ENCODE measurements at places on chromosomes 4 and X. TPM values are rescaled to one million over a fixed set of nuclear protein-coding genes. Genes with fewer than 3 reads are reported as not detected.

The DUSP9 gene
- total RNA-seq = not detected

The FATE1 gene
- total RNA-seq = not detected

DNA sequence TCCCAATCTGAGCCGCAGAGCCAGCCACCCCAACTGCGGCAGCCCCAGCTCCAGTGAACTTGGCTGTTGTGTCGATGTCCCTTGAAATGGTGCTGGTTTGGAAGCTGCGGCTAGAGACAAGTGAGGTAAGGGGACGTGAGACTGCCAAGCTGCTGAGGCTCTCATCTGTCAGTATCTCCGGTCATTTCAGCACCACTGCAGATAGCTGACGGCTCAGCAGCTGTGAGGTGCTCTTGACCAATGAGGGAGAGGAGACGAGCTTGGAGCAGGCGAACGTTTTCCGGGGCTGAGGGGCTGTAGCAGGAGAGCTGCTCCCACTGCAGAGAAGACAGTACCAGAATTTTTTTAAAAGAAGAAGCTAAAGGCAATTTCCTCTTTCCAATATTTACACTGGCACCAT is 175.5 kb upstream of the CASK start:
- no peak overlapping the region for H3K27ac ChIP-seq
- H3K27me3 ChIP-seq = peaks cover 2% of the 10 kb centered on the region
- H3K36me3 ChIP-seq = no peaks in the 10 kb centered on the region
- H3K4me3 ChIP-seq = no peak overlapping the region
- no peak for DNase-seq

DNA sequence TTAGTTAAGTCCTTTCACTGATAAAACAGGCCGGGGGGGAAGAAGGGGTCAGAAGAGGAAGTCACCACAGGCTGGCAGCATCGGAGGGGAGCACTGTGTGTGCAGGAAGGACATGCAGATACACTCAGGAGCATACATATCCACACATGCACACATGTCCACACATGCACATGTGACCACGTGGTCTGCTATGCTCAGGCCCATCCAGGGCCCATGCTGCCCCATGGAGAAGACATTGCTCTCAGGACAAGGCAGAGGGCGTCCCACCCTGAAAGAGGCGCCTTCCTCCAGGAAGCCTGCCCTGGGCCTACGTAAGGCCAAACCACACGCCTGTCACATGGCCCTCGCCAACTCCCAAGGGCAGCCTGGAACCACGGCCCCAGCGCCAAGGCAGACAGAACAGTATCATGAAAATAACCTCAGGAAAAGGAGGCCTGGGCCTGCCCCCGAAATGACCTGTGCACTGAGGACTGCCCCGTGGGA is 15.8 kb downstream of the WDR1 start:
- no peak for DNase-seq
- H3K36me3 ChIP-seq = peaks cover 85% of the 10 kb centered on the region
- peak overlapping the region; percentile 93 for H3K27ac ChIP-seq
- H3K4me1 ChIP-seq = peaks cover 99% of the 10 kb centered on the region
- no peaks in the 10 kb centered on the region for H3K27me3 ChIP-seq

DNA sequence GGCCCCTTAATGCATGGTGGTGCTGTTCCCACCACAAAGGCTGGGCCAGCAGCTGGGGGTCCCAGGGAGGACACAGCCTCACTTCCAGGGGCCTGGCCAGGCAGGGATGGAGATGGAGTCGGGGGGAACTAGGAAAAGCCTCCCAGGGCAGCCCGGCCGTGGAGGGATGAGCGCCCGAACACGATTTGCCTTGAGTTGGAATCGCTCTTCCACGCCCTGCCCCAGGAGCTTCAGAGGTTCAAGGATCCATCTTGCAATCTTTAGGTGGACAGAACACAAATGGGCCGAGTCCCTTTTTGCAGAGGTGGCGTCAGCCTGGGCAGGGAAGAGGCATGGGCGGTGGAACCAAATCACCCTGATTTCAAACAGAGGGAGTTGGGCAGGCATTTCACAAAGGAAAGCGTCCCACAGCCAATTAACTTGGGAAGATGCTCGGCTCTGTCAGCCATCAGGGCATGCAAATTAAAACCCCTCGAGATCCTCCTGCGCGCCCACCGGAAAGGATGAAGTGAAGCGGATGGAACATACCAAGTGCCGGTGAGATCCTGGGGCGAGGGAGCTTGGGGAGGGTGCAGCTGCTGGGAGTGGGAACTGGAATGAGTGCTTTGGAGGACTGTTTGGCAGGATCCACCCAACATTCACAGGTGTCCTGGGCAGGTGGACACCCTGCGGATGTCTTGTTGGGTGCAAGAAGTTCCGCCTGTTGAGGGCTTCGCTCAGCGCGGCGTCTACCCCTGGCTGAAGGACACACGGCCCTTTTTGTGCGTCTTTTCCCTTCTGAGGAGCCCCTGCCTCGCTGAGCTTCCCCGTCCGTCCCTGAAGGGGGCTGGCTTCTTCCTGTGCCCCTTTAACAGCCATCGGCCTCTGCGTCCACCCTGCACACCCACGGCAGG is 75.7 kb downstream of the HTRA3 start:
- no peaks in the 10 kb centered on the region for H3K4me1 ChIP-seq
- no peak for DNase-seq
- no peak overlapping the region for H3K4me3 ChIP-seq
- H3K27me3 ChIP-seq = peaks cover 3% of the 10 kb centered on the region
- H3K27ac ChIP-seq = no peak overlapping the region

- no peaks in the 10 kb centered on the region for H3K36me3 ChIP-seq
- H3K27ac ChIP-seq = no peak overlapping the region
- DNase-seq = no peak
- no peaks in the 10 kb centered on the region for H3K27me3 ChIP-seq
Observed at GRCh38 chr4:56796211-56796610, 25.3 kb downstream of the SPINK2 start.

GRCh38 chr4:35697210-35697736 is 547.0 kb downstream of the ARAP2 start:
- no peaks in the 10 kb centered on the region for H3K36me3 ChIP-seq
- no peak overlapping the region for H3K27ac ChIP-seq
- H3K4me1 ChIP-seq = no peaks in the 10 kb centered on the region
- DNase-seq = no peak
- H3K27me3 ChIP-seq = no peaks in the 10 kb centered on the region

DNA sequence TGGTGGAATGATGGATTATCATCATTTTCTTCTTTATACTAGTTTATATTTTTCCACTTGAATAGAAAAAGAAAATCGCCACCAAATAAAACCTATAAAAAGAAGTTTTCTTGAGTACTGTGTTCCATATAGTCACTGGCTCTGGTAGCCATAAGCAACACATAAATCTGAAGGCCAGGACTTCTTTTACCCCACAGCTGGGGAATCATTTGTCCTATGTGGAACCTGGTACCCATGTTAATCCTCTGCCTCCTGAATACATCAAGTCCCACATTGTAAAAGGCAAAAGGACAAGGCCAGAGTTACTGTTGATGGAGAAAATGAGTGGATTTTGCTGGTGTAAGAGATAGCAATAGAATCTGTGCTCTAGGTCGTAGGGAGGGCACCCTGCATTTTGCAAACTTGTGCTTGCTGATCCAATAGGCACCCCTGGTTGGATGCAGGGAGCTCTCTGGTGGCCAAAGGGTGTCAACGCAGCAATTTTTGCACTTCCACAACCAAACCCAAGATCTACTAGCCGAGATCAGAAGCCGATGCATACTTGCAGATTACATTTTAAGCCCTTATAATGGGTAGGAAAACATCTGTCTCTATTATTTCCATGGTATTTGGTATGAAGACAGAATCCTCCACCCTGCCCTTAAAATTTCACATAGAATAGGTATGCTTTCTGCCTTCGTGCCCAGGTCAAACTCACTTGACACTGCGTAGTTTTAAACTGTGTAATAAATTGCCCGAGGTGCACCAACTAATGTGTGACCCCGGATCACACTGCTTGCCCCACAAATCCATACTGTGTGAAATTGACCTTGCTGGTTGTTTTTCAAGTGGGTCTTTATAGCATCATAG is 146.2 kb upstream of the SCML1 start:
- DNase-seq = peak; percentile 31
- no peaks in the 10 kb centered on the region for H3K36me3 ChIP-seq
- peaks cover 21% of the 10 kb centered on the region for H3K4me1 ChIP-seq
- no peak overlapping the region for H3K4me3 ChIP-seq
- H3K27ac ChIP-seq = no peak overlapping the region
- H3K27me3 ChIP-seq = peaks cover 5% of the 10 kb centered on the region

GRCh38 chr4:86653237-86653865 is 59.2 kb downstream of the PTPN13 start:
- peak; percentile 19 for DNase-seq
- H3K4me3 ChIP-seq = no peak overlapping the region
- no peaks in the 10 kb centered on the region for H3K36me3 ChIP-seq
- no peak overlapping the region for H3K27ac ChIP-seq
- peaks cover 4% of the 10 kb centered on the region for H3K27me3 ChIP-seq
- H3K4me1 ChIP-seq = no peaks in the 10 kb centered on the region

DNA sequence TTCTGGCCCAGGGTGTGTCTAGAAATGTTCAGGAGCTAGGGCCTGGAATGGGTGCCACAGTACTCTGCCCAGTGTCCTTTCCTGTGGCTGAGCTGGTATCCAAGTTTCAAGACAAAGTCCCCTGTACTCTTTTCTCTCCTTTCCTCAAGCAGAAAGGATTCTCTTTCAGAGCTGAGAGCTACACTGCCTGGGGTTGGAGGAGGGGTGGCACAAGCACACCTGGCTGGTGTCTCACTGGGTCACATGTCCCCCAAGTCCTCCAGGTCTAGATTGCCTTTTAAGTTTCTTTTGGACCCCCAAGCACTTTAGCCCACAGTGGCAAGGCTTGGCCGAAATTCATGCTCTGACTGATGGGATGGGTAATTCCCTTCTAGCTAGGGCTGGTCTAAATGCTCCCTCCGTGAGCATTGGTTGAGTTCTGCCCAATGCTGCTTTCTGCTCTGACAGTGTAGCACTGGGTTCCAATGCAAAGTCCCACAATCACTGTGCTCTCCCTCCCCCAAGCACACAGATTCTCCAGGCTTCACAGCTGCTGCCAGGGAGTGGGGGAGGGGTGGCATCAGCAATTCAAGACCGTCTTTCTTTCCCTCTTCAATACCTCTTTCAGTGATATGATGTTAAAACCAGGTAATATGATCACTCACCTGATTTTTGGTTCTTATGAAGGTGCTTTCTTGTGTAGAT is 47.8 kb downstream of the BEX3 start:
- H3K27ac ChIP-seq = no peak overlapping the region
- peaks cover 2% of the 10 kb centered on the region for H3K27me3 ChIP-seq
- H3K4me1 ChIP-seq = no peaks in the 10 kb centered on the region
- DNase-seq = no peak
- H3K4me3 ChIP-seq = no peak overlapping the region

- no peak overlapping the region for H3K27ac ChIP-seq
- no peaks in the 10 kb centered on the region for H3K36me3 ChIP-seq
- no peaks in the 10 kb centered on the region for H3K27me3 ChIP-seq
- H3K4me3 ChIP-seq = no peak overlapping the region
- no peak for DNase-seq
Observed at GRCh38 chr4:69832326-69833030, 27.5 kb downstream of the SULT1E1 start.

- peaks cover 11% of the 10 kb centered on the region for H3K4me1 ChIP-seq
- H3K27ac ChIP-seq = no peak overlapping the region
- no peaks in the 10 kb centered on the region for H3K36me3 ChIP-seq
Observed at GRCh38 chr4:1582227-1582626, 101.9 kb downstream of the FAM53A start.

- H3K36me3 ChIP-seq = no peaks in the 10 kb centered on the region
- H3K4me3 ChIP-seq = no peak overlapping the region
- DNase-seq = no peak
- H3K27ac ChIP-seq = no peak overlapping the region
Observed at GRCh38 chrX:138710866-138711341, 613 bp downstream of the FGF13 start.

- H3K27ac ChIP-seq = no peak overlapping the region
- no peak overlapping the region for H3K4me3 ChIP-seq
Observed at GRCh38 chr4:130591091-130591490, 1495.1 kb downstream of the C4orf33 start.

DNA sequence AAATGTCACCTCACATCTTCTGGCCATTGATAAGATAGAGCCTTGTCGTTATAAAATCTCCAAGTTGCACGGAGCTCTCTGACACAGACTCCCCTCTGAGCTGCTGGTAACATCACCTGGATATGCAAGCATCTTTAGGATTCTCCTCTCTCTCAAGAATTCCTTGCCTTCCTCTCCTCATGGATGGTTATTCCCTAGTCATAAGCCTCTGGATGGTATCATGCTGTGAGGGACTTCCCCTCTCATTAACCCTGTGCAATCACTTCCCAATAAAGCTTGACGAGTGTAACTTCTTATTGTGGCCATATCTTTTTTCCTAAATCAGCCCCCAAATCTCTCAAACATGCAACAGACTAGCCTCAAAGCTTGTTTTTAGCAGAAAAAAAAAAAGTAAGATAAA is 1057.0 kb upstream of the SLIT2 start:
- H3K4me1 ChIP-seq = no peaks in the 10 kb centered on the region
- no peak overlapping the region for H3K4me3 ChIP-seq
- no peaks in the 10 kb centered on the region for H3K36me3 ChIP-seq
- H3K27me3 ChIP-seq = no peaks in the 10 kb centered on the region
- no peak for DNase-seq

DNA sequence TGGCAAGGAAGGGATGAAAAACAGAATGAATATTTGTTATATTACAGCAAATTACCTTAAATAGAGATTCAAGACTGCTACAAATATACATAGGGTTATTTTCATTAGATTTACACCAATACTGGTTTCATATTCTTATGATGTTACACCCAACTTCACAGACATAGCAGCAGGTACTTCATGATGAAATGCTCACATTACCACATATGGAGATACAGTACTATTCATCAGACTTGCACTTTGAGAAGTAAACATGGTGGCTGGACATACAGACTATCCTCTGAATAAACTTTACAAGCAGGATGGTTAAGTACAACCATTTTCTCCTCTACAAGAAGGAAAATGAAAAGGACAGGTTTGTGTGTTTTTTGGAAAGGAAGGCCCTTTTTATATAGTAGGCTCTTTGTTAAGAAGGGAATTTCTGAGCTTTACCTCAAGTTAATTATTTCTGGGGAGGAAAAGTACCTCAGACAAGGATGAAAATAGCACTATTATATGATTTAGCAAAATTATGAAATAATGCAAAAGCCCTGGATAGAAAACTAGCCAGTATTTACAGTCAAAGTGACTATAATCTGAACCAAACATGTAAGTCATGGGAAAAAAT is 12.0 kb upstream of the FAM120C start:
- peaks cover 9% of the 10 kb centered on the region for H3K27me3 ChIP-seq
- no peaks in the 10 kb centered on the region for H3K36me3 ChIP-seq
- no peaks in the 10 kb centered on the region for H3K4me1 ChIP-seq
- H3K27ac ChIP-seq = no peak overlapping the region
- H3K4me3 ChIP-seq = no peak overlapping the region

- H3K4me1 ChIP-seq = no peaks in the 10 kb centered on the region
- DNase-seq = no peak
- no peak overlapping the region for H3K27ac ChIP-seq
- H3K27me3 ChIP-seq = no peaks in the 10 kb centered on the region
- H3K4me3 ChIP-seq = no peak overlapping the region
Observed at GRCh38 chr4:62601737-62602136, 1401.6 kb downstream of the ADGRL3 start.

DNA sequence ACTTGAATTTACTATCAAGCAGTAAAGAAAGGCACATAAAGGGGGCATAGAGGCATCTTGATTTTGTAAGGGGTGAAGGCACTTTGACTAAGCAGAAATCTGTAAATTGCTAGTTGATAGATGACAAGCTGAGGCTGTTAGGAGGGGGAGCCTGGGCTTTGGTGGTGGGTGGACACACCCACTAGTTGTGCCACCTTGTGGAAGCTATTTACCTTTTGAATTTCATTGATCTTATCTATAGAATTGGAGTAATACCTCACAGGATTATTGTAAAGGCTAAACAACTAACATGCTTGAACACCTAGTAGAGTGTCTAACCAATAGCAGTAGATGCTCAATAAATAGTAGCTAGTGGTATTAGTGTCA is 142.8 kb upstream of the KCNIP4 start:
- no peak overlapping the region for H3K27ac ChIP-seq
- H3K27me3 ChIP-seq = no peaks in the 10 kb centered on the region
- no peak overlapping the region for H3K4me3 ChIP-seq
- no peaks in the 10 kb centered on the region for H3K4me1 ChIP-seq

Data from activated CD4-positive, alpha-beta T cell treated with anti-CD3 and anti-CD28 coated beads, Interleukin-2, amount 10 ng/mL, durations not matched to agents 7 days and 5 days (primary cell).